ENCODE measurements at places on chromosomes 6 and 20. TPM values are rescaled to one million over a fixed set of nuclear protein-coding genes. Genes with fewer than 3 reads are reported as not detected.

GRCh38 chr6:96276305-96276704, 245.3 kb upstream of the UFL1 start:
- H3K4me3 ChIP-seq, result no peak overlapping the region
- DNase-seq, result no peak
- no peaks in the 10 kb centered on the region for H3K27me3 ChIP-seq
- no peak overlapping the region for H3K27ac ChIP-seq
- no peaks in the 10 kb centered on the region for H3K36me3 ChIP-seq

- H3K36me3 ChIP-seq, result no peaks in the 10 kb centered on the region
- no peaks in the 10 kb centered on the region for H3K27me3 ChIP-seq
- no peak overlapping the region for H3K4me3 ChIP-seq
- DNase-seq, result no peak
- H3K4me1 ChIP-seq, result peaks cover 41% of the 10 kb centered on the region
Measured at GRCh38 chr20:41004531-41005360, 23.9 kb upstream of the TOP1 start.

DNA sequence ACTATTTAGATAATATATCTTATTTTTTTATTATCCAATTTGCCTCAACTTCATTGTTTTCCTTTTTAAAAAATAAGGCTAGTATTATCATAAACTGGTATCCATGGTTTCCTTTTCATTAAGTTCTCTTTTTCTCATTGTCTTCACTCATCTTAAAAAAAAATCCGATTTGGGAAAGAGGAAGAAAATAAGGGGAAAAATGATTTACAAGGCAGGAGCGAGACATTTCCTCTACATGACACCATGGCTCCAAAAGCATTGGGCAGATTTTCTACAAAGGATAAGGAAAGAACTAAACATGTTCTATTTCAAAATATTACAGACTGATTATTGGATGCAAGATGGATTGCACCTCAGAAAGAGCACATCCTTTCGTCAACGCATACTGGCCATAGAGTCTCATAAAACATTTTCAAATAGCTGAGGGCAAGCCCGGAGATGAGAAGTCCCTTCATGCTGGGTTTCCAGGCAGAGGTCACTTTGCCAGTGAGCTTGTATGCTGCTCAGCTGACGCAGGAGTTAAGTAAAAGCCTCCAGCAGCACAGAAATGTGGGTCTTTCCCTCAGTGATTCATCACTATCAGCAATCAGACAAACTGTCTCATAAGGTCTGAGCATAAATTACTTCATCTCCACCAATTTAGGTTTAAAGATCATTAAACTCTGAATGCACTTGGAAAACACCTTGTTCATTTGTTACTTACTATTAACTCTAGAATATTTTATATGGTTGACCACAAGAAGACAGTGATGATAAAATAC, 129.0 kb upstream of the TNFAIP3 start:
- H3K4me3 ChIP-seq, result no peak overlapping the region
- no peak for DNase-seq
- no peaks in the 10 kb centered on the region for H3K36me3 ChIP-seq
- no peaks in the 10 kb centered on the region for H3K27me3 ChIP-seq
- no peak overlapping the region for H3K27ac ChIP-seq

- no peak overlapping the region for H3K27ac ChIP-seq
- H3K4me1 ChIP-seq, result no peaks in the 10 kb centered on the region
Measured at GRCh38 chr6:168280899-168281245, 38.7 kb downstream of the DACT2 start.

DNA sequence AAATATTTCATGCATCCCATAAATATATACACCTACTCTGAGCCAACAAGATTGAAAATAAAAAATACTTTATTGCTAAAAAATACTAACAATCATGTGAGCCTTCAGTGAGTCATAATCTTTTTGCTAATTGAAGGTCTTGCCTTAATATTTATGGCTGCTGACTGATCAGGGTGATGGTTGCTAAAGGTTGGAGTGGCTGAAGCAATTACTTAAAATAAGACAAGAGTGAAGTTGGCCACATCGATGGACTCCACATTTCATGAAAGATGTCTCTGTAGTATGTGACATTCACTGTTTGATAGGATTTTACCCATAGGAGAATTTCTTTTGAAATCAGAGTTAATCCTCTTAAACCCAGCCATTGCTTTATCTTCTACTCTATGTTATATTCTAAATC, 11.1 kb downstream of the TRDN start:
- no peak for DNase-seq
- no peaks in the 10 kb centered on the region for H3K36me3 ChIP-seq
- H3K4me3 ChIP-seq, result no peak overlapping the region
- H3K27me3 ChIP-seq, result no peaks in the 10 kb centered on the region
- no peak overlapping the region for H3K27ac ChIP-seq

- no peak for DNase-seq
- no peak overlapping the region for H3K4me3 ChIP-seq
- no peaks in the 10 kb centered on the region for H3K36me3 ChIP-seq
- no peaks in the 10 kb centered on the region for H3K4me1 ChIP-seq
Measured at GRCh38 chr6:16274885-16275589, 36.6 kb downstream of the GMPR start.

DNA sequence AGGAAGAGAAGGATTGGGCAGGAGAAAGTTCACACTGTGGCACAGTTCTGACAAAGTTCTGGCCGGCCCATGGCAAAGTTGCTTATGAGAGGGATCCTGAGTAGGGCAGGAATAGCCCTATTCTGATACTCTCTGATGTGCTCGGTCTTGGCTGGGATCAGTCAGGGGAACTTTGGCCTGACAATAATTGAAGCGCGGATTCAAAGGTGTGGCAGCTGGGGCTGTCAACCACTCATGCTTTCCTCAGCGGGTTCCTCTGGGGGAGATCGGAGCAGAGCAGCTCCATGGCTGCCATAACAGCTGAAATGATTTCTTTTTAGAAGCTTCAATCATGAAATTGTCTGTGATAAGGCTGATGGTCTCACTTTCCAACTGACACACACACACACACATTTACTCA, 714.1 kb downstream of the DHX35 start:
- H3K27me3 ChIP-seq, result no peaks in the 10 kb centered on the region
- no peak overlapping the region for H3K4me3 ChIP-seq
- DNase-seq, result no peak
- no peaks in the 10 kb centered on the region for H3K4me1 ChIP-seq
- no peak overlapping the region for H3K27ac ChIP-seq

Gene EEF1A2
- 0.35 TPM for total RNA-seq

- no peak overlapping the region for H3K27ac ChIP-seq
- no peak for DNase-seq
- no peak overlapping the region for H3K4me3 ChIP-seq
- H3K27me3 ChIP-seq, result no peaks in the 10 kb centered on the region
- H3K4me1 ChIP-seq, result peaks cover 7% of the 10 kb centered on the region
Measured at GRCh38 chr20:36663031-36663430, 17.0 kb upstream of the SLA2 start.
